ENCODE measurements at places on chromosomes 13 and 19. TPM values are rescaled to one million over a fixed set of nuclear protein-coding genes. Genes with fewer than 3 reads are reported as not detected.
A peak's percentile ranks its signal among the peaks of the same experiment; 100 is the strongest.

- DNase-seq: no peak
Measured at GRCh38 chr13:34001389-34001788, 183.4 kb downstream of the RFC3 start.

DNA sequence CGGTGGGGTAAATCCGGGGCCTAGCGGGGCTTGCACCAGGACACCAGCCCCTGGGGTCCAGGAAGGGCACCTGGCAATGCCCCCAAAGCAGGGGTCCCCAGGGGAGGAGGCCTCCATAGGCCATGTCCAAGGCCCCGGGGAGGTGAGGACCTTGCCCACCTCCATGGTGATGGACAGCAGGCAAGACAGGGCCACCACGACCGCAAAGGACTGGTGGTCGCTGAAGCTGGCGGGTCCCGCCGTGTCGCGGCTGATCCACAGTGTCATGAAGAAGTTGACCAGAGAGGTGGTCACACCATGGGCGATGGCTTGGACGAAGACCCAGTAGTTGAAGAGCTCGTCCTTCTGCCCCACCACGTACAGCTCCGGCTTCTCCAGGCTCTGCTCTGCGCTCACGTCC lies 26.8 kb downstream of the ATP8B3 start:
- no peak for DNase-seq

GRCh38 chr19:5624741-5625278 lies 1.9 kb downstream of the SAFB start:
- no peak for DNase-seq

DNA sequence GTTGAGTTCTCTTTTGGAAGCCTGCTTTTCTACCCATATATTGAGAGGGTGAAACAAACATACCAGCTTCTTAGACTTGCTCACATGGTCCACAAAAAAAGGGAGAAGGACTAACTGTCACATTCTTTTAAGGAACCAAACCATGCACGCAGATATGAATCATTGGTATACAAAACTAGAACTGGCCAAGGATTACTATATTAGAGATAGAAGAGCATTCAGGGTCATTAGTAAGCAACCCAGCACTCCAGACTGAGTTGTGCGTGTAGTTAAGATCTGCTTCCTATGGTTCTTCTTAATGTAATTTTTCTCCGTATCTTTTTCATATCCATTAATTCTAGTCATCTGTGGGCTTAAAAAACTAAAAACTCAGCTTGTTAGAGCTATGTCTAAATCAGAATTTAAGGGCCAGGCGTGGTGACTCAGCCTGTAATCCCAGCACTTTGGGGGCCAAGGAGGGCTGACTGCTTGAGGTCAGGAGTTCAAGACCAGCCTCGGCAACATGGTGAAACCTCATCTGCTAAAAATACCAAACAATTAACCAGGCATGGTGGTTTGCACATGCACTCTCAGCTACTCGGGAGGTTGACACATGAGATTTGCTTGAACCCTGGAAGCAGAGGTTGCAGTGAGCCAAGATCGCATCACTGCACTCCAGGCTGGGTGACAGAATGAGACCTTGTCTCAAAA lies 19.6 kb downstream of the ALG5 start:
- DNase-seq: no peak

DNA sequence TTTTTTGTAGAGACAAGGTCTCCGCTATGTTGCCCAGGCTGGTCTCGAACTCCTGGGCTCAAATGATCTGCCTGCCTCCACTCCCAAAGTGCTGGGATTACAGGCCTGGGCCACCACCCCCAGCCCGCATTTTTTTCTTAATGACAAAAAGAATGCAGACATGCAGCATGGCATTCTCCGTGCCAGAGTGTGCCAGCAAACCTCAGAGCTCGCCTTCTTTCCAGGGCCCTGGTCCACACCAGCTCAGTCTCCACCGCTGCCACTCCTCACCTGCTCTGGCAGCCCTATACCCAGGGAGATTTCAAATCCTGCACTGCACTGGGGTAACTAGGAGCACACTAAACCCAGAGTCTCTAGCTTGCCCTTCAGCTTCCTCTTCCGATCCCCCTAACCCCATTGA lies 41.7 kb downstream of the ZIC5 start:
- no peak for DNase-seq

The ZNF492 gene
- total RNA-seq: 1.8 TPM

- DNase-seq: no peak
Measured at GRCh38 chr13:66138172-66138811, 1091.8 kb downstream of the PCDH9 start.

The TGFB1 gene
- 6.6 TPM for total RNA-seq

GRCh38 chr19:9849791-9850190 lies 14.7 kb downstream of the PIN1 start:
- peak; percentile 70 for DNase-seq

The RFXAP gene
- 4.7 TPM for total RNA-seq

DNA sequence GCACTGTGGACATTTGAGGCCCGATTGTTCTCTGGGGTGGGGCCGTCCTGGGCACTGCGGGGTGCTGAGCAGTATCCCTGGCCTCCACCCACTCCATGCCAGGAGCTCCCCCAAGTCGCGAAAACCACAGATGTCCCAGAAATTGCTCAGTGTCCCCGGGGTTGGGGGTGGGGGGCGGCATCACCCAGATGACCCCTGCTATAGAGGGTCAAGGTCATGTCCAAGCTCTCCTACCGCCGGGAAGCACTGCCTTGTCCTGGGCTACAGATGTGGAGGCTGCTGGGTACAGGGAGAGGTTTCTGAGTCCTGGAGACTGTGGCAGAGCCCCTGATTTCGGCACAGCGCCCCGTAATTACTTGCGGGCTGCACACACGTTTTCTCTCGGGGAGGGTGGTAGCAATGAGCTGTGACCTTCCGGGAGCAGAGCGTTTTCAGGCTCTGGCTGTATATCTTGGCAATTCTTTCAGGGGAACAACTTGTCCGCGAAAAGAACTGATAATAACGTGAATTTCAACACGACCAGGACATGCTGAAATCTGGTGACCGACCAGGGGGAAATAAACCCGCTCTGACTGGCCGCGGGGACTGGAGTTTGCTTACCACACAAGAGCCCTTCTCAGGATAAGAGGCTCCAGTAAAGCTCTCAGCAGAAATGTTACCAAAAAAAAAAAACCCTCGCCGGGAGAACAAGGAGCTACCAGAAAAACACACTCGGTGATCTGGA lies 68.1 kb downstream of the GNG7 start:
- no peak for DNase-seq

DNA sequence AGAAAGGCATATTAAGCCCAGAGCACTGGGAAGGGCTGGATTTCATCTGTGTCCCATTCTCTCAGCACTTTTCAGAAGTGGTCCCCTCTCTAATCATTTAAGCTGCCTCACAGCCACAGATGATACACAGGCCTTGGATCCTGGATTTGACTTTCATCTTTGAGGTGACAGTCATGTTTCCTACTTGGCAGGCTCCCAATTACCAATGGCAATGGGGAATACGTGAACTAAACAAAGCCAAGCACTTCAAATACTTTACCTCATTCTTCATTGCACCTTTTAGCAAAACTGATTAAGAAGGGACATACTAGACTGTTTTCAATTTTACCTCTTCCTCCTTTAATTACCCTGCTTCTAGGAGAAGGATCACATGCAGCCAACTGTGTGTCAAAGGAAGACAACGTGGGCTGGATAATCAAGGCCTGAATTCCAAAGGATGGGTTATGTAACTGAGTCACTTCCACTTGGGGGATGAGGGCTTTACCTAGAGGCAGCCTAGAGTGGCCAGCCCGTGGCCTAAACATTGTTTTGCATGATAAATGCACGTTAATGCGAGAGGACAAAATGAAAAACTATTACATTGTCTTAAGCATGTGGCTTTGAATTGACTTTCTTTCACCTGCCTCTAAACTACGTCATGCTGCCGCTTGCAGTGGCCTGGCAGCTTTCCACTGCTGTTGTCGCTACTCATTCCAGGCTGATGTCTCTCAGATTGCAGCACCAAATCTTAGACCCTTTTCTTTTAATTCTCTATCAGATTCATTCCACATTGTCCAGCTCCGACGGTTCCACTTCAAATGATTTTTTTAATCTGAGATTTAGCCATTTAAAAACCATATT lies 95.0 kb downstream of the KCTD12 start:
- DNase-seq: no peak

The OVOL3 gene
- total RNA-seq: not detected

- DNase-seq: no peak
Measured at GRCh38 chr13:98890186-98890585, 87.7 kb downstream of the DOCK9 start.

The SELENOV gene
- total RNA-seq: not detected

- no peak for DNase-seq
Measured at GRCh38 chr19:1411255-1412191, 4.1 kb downstream of the DAZAP1 start.

The FXYD3 gene
- 2.6 TPM for total RNA-seq

The CIRBP gene
- 565 TPM for total RNA-seq

The LAIR1 gene
- total RNA-seq: 12.3 TPM

GRCh38 chr13:103354171-103354570 lies 288.0 kb upstream of the SLC10A2 start:
- DNase-seq: no peak

DNA sequence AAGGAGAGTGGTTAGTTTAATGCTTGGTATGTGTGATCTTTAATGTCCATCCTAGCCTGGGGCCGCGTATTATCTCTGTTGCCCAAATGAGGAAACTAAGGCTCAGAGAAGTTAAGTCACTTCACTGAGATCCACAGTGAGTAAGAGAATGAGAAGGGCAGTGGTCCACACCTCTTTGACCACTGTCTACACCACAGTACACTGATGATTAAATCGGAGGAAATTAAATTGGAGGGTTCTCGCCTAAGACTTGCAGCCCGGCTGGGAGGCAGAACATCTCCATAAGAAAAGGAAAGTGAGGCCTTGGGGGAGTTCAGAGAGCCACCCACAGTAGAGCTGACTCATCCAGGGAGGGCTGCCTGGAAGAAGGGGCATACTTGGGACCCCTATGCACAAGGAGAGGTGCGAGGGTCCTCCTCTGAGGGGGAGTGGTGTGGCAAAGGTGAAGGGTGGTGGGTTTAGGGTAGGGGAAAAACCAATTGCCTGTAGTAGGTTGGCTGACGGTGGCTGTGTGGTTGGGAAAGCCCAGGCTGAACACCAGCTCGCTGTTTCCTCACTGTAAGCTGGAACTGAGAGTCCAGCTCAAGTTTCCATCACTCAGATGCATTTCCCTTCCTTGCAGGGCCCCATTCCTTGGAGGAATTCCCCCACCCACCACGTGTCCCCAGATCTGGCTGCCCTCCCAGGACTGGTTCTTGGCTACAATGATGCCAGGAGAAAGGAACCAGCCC lies 15.0 kb upstream of the DHRS12 start:
- no peak for DNase-seq

The COMP gene
- 0.40 TPM for total RNA-seq

DNA sequence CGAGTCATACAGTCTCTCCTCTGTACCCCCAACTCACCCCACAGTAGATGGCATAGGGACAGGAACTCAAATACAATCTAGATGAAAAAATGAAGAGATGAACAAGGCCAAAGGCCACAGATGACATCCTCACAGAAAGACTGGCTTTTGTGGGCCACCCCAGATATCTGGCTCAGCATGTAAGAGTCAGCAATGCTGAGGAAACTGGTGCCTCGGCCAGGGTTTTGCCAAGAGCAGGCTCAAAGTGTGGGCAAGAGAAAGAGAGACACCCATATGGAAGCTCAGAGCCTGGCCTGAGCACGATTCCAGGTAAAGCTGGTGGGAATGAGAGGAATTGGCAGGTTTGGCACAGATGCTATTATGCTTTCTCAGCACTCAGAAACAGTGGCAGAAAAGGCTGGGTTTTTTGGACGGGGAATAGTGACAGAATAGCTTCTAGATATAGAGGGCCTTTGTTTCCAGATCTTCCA lies 460.6 kb downstream of the FOXO1 start:
- no peak for DNase-seq

The STK11 gene
- total RNA-seq: 60.0 TPM

GRCh38 chr19:6113616-6114188 lies 3.4 kb upstream of the RFX2 start:
- no peak for DNase-seq

The PRODH2 gene
- not detected for total RNA-seq

DNA sequence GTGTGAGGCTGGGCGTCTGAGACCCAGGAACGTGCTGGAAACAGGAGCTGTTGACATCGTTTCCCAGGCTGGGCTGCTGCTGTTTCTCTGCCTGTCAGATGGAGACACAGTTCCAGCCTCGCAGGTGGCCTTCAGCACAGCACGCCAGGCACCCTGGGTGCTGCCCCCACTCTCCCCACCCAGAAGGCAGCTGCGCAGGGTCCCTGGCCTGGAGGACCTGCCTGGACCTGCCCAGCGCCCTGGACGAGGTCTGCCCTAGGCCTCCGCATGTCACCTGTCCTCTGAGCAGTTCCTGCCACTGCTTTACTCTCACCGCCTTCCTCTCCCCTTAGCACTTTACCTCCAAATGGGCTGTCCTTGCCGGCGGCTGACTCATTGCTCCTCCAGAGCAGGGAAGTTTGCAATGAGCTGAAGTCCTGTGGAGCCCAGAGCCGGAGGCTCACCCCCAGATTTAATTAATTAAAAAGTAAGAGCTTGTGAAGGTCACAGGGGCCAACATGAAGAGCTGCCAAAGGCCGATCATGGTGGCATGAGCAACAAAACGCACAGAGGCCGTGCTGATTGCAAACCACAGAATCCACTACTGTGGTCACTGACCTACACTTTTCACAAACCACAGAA lies 32.2 kb downstream of the C13orf46 start:
- no peak for DNase-seq

DNA sequence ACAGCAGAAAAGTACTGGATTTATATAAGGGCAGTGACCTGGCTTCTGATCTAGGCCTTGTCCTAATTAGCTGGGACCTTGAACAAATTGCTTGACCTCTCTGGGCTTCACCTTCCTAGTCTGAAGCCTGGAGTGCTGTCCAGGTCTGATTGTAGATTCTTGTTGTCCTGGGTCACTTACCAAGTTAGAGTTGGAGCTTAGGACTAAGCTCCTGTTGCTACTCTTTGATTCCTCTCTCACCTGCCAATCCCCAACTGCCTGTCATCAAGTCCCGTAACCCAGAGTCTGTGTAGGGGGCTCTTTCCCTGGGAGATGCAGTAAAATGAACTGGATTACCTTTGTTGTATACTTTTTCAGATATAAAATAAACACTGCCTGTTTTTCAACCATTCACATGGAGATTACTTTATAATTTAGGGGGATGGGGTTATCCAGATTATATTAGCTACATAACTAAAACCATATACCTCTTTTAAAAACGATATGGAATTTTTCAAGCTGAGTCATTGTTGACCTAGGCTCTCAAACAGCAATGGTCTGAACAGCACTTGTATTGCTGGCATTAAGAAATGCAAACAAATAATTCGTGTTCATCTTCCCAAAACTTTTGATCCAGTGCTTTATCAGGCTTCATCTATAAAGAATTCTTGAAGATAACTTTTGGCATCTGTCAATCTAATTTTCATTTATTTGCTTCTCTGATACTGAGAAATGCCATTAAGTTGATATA lies 5.8 kb downstream of the ARHGAP35 start:
- DNase-seq: no peak

DNA sequence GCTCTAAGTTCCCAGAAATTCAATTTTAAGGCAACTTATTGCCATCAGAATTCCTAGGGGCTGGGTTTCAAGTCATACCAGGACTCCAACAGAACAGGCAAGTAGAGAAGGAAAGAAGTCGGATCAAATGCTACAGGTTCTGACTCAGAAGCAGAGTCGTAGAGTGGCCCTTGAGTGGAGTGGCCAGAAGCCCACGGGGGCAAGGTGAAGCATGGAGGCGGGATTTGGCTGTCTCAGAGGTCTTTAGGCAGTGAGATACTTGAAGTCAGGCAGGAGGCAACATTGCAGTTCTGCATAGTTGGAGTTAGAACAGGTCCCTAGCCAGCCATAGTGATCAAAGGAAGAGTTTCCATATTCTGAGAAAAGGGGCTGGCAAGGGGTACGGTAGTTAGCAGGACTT lies 111.6 kb downstream of the NHLRC3 start:
- no peak for DNase-seq

The SYCN gene
- total RNA-seq: not detected

- no peak for DNase-seq
Measured at GRCh38 chr13:110916301-110917142, 1.7 kb upstream of the ANKRD10 start.

The MUC16 gene
- under 0.01 TPM for total RNA-seq

All from spinal cord (tissue), 10 donors.